ENCODE measurements at places on chromosomes 7 and 10. TPM values are rescaled to one million over a fixed set of nuclear protein-coding genes. Genes with fewer than 3 reads are reported as not detected.

ZC3HAV1L gene
- 15.6 TPM for total RNA-seq

ABCB1 gene
- total RNA-seq, result 30.8 TPM

CALCR gene
- not detected for total RNA-seq

AKR1C8 gene
- total RNA-seq, result 0.48 TPM

KIFBP gene
- total RNA-seq, result 13.7 TPM

CPXM2 gene
- not detected for total RNA-seq

GRCh38 chr10:114195079-114195478 is 15.9 kb downstream of the TDRD1 start:
- peaks cover 13% of the 10 kb centered on the region for H3K4me1 ChIP-seq
- H3K27ac ChIP-seq, result no peak overlapping the region
- H3K4me3 ChIP-seq, result no peak overlapping the region
- H3K36me3 ChIP-seq, result no peaks in the 10 kb centered on the region
- H3K27me3 ChIP-seq, result peaks cover 69% of the 10 kb centered on the region

GRCh38 chr10:123761038-123761428 is 94.9 kb downstream of the GPR26 start:
- H3K36me3 ChIP-seq, result no peaks in the 10 kb centered on the region
- H3K4me1 ChIP-seq, result no peaks in the 10 kb centered on the region
- no peak overlapping the region for H3K4me3 ChIP-seq
- H3K27me3 ChIP-seq, result peaks cover 11% of the 10 kb centered on the region
- no peak for DNase-seq

DNA sequence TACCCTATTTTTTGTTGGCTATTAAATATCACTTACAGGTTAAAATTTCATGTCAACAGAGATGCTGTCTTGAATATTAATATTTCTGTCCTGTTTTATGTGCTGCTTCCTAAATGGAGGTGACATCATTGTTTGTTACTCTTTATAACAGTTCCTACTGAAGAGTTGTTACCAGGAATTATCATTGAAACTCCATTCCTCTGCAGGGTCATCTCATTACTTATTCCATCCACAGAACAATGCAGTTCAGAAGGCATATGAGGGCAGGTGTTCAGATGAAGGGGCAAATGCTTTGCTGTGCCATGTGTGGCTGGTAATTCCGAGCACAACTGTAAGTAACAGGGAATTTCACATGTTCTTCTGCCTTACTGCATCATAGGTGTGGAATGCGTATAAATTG is 113.4 kb downstream of the ANK3 start:
- H3K36me3 ChIP-seq, result no peaks in the 10 kb centered on the region
- DNase-seq, result no peak
- H3K4me3 ChIP-seq, result no peak overlapping the region
- no peaks in the 10 kb centered on the region for H3K4me1 ChIP-seq
- H3K27ac ChIP-seq, result no peak overlapping the region
- no peaks in the 10 kb centered on the region for H3K27me3 ChIP-seq

DNA sequence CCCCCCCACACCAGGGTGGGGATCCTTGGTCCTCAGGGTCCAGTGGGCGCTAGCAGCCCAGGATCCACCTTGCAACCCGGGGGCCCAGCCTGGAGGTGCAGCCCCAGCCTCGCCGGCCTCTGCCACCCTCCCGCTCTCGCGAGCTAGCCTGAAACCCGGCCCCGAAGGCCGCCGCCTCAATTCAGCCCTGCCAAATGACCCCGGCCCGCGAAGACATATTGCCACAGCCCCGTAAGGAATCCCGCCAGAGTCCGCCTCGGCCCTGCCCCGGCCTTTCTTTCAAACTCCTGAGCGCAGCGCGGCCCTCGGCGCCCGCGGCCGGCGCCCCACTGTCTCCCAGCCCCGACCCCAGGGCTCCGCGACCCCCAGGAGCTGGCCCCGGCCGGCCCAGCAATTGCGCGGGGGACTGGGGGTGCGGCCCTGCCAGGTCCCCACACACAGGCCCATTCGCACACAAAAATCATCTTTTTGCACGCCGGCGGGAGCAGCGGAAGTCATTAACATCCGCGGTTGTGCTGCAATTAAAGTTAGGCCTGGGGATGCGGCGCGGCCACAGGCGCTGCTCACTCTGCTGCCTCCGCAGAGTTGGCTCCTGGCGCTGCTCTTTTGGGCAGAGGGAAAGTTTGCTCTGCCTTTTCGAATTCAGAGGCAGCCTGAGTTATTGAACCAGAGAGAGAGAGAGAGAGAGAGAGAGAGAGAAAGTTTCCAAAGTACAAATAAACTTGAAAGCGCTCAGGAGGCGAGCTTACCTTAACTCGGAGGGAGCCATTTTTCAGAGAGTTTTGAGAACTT is 4.0 kb downstream of the HOXA5 start:
- H3K27me3 ChIP-seq, result peaks cover 35% of the 10 kb centered on the region
- H3K4me3 ChIP-seq, result no peak overlapping the region
- no peaks in the 10 kb centered on the region for H3K36me3 ChIP-seq
- peaks cover 13% of the 10 kb centered on the region for H3K4me1 ChIP-seq
- DNase-seq, result no peak

DNA sequence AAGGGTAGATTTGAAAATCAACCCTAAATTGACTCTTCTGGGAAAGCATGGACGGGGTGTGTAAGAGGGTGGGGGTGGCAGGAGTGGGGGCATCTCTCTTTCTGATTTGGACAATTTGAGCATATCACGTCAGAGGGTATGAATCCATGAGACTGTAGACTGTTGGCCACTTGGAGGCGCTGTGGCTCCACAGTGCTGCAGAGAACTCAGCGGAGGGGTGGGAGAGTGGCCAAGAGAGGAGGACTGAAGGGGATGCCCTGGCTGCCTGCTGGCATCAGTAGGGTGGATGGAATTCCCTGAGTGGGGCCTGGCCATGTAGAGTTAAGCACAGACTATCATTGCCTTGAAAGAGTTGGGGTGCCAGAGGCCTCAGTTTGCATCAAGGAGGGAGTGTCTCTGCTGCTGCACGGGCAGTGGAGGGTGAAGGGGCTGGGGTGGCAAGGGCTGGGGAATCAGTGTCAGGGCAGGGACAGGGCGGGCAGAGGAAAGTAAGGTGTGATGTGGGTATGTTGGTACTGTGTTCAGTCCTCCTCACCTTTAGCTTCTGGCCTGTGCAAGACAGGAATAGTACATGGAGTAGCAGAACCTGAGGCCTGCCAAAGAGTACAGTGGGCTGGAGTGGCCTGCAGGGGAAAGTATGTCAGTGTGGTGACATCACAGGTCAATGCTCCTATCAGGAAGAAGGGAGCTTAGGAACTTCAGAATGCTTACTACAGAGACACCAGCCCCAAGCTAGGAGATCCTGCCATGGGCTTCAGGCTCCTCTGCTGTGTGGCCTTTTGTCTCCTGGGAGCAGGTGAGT is 133.5 kb upstream of the PRSS58 start:
- H3K36me3 ChIP-seq, result no peaks in the 10 kb centered on the region
- H3K27me3 ChIP-seq, result peaks cover 8% of the 10 kb centered on the region
- peak; percentile 59 for DNase-seq
- peak overlapping the region; percentile 48 for H3K4me3 ChIP-seq
- H3K27ac ChIP-seq, result peak overlapping the region; percentile 69
- H3K4me1 ChIP-seq, result peaks cover 4% of the 10 kb centered on the region

GRCh38 chr7:16657656-16658279 is 11.8 kb downstream of the BZW2 start:
- no peak overlapping the region for H3K27ac ChIP-seq
- H3K36me3 ChIP-seq, result peaks cover 19% of the 10 kb centered on the region
- no peak for DNase-seq
- peaks cover 22% of the 10 kb centered on the region for H3K4me1 ChIP-seq

GRCh38 chr7:32043688-32044087 is 26.5 kb downstream of the PDE1C start:
- no peak overlapping the region for H3K4me3 ChIP-seq
- no peak overlapping the region for H3K27ac ChIP-seq
- no peak for DNase-seq
- no peaks in the 10 kb centered on the region for H3K27me3 ChIP-seq
- H3K36me3 ChIP-seq, result no peaks in the 10 kb centered on the region

- H3K27me3 ChIP-seq, result peaks cover 14% of the 10 kb centered on the region
- no peak for DNase-seq
- H3K4me1 ChIP-seq, result no peaks in the 10 kb centered on the region
- no peaks in the 10 kb centered on the region for H3K36me3 ChIP-seq
- H3K4me3 ChIP-seq, result no peak overlapping the region
Measured at GRCh38 chr10:61323726-61324125, 129.5 kb downstream of the TMEM26 start.
